ENCODE measurements at places on chromosomes 12 and 14.

DNA sequence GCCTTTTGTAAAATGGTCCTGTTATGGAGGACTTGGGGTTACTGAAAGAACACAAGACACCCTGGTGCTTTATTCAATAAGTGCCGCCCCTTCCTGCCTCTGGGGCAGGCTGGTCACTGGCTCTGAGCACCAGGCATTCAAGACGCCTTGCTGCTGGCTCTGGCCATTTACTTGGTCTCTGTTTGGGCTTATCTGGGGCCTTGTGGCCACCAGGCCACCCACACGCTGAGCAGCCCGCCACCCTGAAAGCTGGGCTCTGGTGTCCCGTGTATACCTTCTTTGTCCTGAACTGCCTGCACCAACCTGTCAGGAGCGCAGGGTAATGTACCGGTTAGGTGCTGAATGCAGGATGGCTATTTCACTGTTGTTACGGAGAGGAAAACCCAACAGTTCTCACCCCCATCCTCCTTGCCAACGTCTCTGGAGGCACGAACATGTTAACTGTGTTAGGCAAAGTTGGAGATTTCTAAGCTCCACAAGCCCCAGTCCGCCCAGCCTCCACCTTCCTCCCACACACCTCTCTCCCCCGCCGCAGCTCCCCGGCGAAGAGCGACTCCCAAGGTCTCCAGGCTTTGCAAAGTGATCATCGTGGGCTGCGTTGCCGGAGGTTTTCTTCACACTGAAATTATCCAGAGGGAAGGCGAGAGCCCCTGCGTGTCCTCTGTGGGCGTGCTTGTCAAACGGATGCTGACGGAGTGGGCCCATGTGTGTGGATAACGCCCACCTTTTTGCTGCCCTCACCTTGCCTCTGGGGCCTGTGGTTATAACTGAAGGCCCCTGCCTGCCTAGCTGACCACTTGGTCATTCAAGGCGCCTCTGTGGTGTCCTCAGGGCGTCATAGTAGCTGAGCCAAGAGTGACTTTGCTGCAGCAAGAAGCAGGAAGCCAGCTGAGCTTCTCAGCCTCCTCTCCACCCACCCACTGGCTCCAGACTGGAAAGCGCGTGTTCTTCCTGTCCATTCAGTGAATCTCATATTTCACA, 18.8 kb upstream of the BEGAIN start:
- no peak for DNase-seq

DNA sequence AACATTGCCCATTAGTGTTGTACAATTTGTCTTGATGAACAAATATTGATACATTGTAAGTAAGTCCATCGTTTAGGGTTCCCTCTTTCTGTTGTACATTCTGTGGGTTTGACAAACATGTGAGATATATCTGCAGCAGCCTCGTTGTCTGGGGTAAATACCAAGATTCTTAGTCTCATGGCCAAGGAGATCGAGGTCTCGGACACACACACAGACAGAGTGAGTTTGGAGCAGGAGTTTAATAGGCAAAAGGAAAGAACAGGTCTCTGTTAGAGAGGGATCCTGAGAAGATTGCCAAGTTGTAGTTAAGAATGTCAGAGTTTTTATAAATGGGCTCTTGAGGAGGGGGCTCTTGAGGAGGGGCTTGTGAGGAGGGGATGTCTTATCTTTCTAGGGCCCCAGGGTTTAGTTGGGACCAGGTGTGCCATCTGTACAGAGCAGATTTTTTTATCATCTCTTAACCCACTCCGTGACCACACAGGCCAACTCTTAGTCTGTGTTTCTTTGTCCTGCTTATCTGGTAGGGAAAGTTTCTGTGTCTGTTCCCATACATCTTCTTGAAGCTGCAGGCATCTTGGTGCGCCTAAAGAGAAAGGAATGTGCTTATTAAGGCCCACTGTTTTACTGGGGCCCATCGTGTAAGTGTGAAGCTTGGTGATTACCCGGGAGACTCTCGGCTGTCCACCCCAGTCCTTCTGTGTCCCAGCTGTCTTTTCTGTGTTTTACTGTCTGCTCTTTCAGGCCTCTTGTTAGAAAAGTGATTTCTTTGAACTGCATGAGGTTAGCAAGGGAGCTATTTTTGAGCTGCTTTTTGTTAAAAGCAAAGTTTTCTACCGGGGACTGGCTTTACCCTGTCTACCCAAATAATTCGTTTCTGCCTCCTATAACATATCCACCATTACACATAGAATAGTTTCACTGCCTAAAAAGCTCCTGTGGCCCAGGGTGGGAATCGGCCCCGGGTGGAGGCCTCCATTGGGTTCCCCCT, 22.4 kb upstream of the CLEC2D start:
- DNase-seq = no peak

DNA sequence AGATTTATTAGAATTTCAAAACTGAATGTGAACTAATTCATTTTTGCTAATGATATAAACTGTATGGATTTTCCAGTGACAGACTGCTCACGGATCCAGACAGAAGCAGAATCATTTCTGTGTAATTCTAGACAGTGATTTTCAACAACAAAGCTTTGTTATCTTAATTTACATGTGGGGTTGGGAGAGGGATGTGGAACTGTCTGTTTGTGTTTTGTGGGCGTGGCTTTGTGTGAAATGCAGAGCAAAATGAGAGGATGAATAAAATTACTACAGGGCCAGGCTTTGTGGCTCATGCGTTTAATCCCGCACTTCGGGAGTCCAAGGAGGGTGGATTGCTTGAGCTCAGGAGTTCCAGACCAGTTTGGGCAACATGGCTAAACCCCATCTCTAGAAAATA, 834.7 kb downstream of the GALC start:
- DNase-seq = no peak

DNA sequence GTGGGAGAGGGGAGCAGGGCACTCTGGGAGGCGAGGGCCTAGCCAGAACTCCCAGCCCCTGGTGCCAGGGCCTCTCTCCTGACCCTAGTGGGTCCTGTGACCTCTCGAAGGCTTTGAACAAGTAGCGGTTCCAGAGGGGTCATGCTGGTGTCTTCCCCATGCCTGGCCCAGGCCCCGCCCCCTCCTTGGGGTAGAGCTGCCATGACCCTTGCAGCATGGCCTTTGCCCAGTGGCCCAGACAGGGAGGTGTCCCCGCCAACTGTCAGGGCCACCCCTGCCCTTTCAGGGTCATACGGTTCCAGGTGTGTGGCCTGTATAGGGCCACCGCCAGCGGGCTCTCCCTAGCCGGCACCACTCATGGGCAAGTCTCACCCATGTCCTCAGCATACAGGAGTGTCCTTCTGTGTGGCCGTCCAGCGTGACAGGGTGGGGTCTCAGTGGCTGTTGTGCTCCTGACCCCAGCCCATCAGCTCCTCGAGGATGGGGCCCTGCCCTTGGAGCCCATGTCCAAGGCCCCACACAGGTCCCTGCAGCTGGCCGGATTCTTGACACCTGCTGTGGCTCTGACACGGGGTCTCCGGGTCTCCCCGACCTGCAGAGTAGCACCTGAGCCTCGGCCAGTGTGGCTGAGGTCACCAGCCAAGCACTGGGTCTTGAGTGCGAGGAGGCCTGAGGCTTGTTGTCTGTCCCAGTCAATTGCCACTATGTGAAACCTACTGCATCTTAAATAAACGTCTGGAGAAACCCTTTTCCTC, 34.6 kb downstream of the PACS2 start:
- no peak for DNase-seq

GRCh38 chr14:69594846-69595245, 16.6 kb upstream of the SUSD6 start:
- no peak for DNase-seq

DNA sequence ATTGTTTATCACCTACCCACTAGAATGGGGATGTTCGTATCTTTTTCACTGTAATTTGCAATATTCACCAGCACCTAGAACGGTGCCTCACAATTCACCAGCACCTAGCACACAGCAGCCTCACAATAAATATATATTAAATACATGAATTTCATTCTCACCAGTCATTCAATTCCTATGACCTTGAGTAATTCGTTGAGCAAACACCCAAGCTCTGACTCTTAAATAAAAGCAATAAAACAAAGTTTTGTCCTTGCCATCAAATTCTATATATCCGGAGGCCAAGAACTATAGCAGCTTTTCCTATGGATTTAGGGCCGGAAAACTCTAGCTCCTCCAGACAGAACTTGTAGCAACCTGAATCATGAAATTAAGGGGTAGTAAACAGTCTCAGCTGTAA, 981 bp downstream of the VTI1B start:
- no peak for DNase-seq

- no peak for DNase-seq
Measured at GRCh38 chr12:27754795-27755194, 25.2 kb upstream of the KLHL42 start.

DNA sequence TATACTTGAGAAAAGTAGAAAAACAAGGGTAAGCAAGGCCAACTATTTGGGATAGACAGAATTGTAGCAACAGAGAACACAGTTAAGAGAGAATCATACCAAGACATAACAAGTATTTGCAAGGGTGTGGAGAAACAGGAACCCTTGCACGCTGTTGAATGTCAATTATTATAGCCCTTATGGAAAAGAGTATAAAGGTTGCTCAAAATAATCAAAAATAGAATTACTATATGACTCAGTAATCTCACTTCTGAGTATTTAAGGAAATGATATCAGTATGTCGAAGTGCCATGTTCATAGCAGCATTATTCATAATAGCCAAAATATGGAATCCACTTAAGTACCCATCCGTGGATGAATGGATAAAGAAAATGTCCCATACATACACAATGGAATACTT, 193.3 kb downstream of the PHLDA1 start:
- no peak for DNase-seq

GRCh38 chr14:102893452-102893851, 29.0 kb upstream of the AMN start:
- no peak for DNase-seq

GRCh38 chr12:31308116-31308515, 17.8 kb downstream of the SINHCAF start:
- no peak for DNase-seq

GRCh38 chr14:46250113-46250703, 401.4 kb downstream of the RPL10L start:
- no peak for DNase-seq

- DNase-seq = no peak
Measured at GRCh38 chr12:106769546-106769945, 4.9 kb upstream of the RIC8B start.

DNA sequence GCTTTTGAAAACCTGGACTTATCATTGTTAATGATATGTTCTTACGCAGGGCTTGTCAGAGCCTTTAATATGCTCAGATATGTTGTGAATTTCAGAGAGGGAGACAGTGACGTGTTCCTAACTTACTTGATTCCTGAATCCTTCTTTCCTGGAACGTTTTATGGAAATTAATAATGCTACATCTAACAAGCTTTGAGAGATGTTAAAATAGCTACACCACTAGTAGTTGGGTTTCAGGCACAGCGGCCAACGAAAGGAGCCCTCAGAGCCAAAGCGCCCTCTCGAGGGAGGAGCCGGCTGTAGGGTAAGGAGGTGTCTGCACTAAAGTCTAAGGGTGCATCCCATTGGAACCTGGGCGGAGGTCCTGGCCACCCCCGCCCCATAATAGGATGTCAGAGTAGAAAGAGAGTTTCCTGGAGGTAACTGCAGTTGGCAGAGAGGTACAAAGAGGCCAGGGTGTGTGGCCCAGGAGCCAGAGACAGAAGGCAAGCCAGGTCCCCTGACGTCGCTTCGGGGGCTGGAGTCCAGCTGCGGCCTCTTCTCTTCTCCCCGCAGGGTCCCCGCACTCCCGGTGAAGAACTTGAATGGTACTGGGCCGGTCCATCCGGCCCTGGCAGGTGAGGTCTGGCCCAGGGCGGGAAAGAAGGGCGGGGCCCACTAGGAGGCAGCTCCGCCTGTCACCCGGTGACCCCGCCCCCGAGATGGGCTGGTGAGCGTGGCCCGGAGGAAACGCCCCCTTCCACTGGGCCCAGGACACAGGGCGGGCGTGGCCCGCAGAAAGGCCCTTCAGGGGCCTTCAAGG, 36.3 kb downstream of the DTX1 start:
- no peak for DNase-seq

DNA sequence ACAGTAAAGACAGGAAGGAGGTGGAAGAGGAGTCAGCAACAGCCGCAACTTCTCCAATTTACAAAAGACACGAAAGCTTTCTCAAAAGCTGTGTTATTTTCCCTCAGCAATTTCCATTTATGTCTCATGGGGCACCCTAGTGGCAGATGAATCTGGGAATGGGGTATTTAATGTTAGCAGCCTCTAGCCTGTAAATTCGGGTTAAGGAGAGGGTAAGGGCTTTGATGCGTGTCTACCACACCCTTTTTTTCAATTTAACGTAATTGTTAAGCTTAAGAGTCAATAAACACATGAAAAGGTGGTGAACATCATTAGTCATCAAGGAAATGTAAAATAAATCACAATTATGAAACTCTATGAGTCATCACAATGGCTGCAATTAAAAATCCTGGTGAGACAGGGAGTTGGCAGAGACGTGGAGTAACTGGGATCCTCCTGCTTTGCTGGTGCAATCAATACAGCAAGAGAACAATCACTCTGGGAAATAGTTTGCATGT, 986.4 kb downstream of the AACS start:
- DNase-seq = no peak

DNA sequence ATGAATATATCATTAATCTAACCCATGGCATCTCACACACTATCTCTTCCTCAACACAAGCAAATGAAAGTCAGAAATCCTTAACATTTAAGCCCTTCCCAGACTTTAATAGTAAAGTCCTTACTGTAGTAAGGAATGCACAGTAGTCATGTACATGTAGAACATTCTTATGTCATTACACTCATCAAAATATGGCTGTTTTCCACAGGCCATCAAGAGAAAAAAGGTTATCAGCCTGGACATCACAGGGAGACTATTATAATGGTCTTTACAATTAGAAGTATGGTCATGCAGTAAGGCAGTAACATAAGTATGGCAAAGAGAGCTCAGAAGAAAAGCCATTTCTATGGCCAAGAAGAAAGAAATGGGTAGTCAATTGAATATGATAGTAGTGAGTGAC, 121.2 kb downstream of the SLC6A15 start:
- no peak for DNase-seq

GRCh38 chr12:16833376-16834015, 227.5 kb upstream of the LMO3 start:
- DNase-seq = no peak

GRCh38 chr14:101948666-101949216, 15.6 kb upstream of the DYNC1H1 start:
- no peak for DNase-seq

GRCh38 chr14:53710615-53711014, 246.0 kb downstream of the BMP4 start:
- DNase-seq = no peak

- DNase-seq = no peak
Measured at GRCh38 chr14:38662781-38663180, 406.9 kb upstream of the CLEC14A start.

Measured in CMK (cell line).